ENCODE measurements at places on chromosomes 5 and 9.

DNA sequence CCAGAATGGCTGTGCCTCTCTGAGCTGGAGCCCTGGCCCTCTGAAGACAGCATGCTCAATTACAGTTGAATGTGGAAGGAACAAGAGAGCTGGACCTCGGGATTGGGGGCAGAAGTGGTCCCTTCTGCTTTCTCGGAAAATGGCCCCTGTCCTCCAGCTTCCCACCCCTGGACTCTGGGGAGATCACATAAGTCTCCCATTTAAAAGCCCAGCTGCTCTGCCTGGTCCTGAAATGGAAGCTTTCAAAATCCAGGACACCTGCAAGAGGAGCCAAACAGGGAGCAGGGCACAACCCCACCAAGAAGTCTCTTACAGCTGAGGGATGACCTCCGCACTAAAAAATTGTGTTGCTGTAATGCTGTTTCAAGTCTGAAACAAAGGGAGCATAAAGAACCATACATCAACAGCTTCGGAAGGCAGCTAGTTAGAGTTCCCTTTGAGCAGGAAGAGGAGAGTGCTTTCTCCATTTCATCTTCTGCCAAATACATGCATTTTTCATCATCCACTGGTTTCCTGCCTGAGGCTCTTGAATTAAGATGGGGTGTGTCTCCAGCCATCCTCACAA, 48.2 kb downstream of the TGFBI start:
- DNase-seq = no peak

DNA sequence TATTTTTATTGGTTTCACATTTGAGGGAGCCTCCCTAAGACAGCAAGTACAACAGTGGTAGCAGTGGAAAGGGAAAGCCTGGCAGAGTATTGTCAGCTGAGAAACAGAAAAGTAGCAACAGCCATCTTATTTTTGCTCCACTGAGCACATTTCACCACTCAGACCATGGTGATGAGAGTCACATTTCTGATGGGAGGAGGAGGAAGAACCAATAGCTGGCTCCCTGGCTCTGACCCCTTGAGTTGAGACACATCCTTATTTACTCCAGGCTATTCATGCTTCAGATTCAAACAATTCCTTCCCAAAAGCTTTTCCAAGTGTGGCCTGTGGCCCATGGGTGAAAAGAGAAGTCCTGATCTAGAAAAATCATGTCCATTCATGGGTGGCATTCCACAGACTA, 236.3 kb downstream of the ARHGAP26 start:
- DNase-seq = no peak

GRCh38 chr5:115333164-115333563, 36.7 kb upstream of the CCDC112 start:
- peak; percentile 5 for DNase-seq

DNA sequence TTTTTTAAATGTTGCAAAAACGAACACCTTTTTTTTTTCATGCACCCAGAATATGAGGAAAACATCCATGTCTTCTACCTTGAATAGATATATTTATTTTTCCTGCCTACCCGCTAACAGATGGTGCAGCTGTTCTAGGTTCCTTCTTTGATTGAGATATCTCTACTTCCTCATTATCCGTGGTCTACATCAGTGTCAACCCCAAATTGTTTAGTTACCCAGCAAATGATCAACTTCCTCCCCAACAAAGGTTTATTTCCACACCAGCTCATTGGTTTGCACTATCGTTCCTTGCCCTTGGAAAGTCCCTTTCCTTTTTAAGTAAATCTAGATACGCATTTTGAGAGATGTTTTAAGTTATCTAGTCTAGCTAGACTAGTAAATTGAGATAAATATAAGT, 166.4 kb downstream of the PRR16 start:
- no peak for DNase-seq

GRCh38 chr9:132585954-132586829, 3.8 kb downstream of the BARHL1 start:
- peak; percentile 65 for DNase-seq

DNA sequence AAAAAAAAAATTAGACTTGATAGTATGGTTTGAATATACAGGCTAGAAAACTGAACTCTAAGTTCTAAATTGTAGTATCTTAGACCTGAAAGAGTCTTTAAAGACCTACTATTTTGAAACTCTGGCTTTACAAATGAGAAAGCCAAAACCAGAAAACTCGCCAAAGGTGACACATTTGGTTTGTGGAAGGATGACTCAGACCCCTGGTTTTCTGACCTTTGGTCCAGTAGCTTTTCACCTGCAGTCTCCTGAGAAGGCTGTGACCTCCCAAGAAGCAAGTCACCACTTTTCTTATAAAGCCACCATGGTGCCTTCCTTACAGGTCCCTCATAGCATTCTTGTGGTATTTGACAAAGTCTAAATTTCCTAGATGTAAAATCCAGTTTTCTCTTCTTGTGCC, 102.1 kb upstream of the CEP78 start:
- DNase-seq = no peak

DNA sequence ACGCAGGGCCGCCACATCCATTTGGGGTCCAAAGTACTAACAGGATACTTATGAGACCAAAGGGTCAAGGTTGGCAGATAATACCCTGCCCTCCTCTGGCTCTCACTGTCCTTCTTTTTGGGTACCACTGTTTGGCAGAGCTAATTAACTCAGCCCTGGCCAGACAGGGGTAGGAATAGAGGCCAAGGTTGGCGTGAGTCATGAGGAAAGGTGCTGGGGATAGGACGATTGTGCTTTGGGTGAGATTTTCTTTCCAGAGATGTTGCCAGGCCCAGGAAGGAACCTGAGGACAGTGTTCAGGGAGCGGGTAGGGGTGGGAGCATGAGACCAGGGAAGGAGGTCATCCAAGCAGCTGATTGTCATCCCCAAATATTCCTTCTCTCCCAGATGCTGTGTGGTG, 191.8 kb upstream of the PANK3 start:
- DNase-seq = no peak

GRCh38 chr5:24630918-24631317, 13.9 kb downstream of the CDH10 start:
- no peak for DNase-seq

DNA sequence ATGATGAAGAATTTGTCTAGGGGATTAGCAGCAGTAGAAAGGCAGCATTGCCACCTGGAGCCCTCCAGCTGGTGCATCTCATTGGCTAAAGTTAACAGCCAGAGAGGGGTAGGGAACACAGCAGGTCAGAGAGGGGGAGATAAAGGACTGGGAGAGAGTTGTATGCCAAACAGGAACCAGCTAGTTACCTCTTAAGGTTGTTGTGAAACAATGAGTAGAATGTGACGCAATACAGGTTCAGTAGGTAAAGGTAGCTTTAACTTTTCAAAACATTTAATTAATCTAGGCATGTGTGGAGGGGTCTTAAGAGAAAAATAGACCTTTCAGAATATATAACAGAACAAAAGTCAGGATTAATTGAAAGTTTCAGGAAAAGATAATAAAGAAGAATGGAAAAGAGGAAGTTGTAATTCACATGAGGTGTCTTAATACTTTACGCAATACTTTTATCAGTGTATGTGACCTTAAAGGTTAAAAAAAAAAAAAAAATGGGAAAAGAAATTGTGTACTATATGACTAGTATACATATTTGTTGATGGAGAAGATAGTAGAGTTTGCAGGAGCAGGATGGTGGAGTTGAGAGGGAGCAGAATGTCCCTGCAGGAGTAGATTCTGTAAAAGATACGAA, 14.3 kb downstream of the FBXO38 start:
- DNase-seq = peak; percentile 71

DNA sequence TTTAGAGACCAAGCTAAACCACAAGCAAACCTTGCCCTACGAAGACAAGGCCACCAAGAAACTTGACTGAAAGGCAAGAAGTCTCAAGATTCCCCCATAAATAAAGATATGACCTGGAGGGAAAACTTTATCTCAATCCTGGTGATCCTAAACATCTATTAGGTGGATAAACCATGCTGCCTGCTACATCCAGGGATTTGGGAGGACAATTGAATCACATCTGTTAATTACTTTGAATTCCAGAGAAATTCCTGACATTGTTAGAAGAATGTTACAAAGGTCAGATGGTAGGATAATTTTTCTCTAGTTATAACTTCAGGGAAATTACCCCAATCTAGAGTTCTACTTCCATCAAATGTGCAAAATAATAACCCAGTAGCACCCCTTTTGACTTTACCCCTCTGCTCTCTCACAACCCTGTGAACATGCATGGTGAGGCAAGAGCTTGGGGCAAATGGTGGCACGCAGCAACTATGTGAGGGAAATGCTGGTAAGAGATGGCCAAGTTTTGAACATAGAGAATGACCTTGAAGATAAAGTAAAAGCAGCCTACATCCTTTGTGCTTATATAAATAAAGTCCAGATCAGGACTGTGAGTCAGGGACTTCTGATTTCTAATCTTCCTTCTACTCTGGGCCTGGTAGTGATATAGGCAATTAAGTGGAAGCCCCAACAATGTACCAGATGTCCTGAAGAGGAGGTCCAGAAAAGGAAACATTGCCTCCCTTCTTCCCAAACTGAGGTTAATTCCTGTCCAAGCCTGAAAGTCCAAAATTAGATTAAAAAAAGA, 57.1 kb upstream of the PTGER4 start:
- no peak for DNase-seq

DNA sequence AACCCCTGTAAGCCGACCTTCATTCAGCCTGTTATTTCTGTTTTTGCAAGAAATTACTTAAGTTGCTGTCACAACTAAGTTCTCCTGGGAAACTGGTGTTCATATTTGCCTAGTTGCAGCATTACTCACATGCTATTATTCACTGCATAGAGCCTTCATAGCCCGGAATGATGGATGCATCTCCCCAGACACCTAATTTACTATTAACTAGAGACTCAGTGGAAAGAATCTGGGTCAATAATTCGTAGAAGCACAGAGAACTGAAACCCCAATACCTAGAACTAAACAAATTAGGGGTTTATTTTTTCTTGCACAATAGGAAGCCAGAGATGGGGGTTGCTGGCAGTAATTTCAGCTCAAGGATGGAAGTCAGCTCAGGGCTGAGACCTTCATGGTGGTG, 45.7 kb upstream of the FAM170A start:
- DNase-seq = no peak

GRCh38 chr5:75243510-75243909, 6.8 kb upstream of the ANKRD31 start:
- no peak for DNase-seq

GRCh38 chr5:88979244-88979643, 96.3 kb upstream of the MEF2C start:
- no peak for DNase-seq

DNA sequence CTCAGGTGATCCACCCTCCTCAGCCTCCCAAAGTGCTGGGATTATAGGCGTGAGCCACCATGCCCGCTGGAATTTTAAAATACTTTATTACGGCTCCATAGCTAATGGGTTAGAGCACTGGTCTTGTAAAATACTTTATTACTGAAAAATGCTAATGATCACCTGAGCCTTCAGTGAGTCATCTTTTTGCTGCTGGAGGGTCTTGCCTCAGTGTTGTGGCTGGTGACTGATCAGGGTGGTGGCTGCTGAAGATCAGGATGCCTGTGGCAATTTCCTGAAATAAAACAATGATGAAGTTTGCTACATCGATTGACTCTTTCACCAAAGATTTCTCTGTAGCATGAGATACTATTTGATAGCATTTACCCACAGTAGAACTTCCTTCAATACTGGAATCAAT, 26.0 kb upstream of the GNE start:
- no peak for DNase-seq

- no peak for DNase-seq
Measured at GRCh38 chr9:136923881-136924280, 20.7 kb downstream of the FBXW5 start.
